ENCODE measurements at places on chromosomes 2 and 18.

DNA sequence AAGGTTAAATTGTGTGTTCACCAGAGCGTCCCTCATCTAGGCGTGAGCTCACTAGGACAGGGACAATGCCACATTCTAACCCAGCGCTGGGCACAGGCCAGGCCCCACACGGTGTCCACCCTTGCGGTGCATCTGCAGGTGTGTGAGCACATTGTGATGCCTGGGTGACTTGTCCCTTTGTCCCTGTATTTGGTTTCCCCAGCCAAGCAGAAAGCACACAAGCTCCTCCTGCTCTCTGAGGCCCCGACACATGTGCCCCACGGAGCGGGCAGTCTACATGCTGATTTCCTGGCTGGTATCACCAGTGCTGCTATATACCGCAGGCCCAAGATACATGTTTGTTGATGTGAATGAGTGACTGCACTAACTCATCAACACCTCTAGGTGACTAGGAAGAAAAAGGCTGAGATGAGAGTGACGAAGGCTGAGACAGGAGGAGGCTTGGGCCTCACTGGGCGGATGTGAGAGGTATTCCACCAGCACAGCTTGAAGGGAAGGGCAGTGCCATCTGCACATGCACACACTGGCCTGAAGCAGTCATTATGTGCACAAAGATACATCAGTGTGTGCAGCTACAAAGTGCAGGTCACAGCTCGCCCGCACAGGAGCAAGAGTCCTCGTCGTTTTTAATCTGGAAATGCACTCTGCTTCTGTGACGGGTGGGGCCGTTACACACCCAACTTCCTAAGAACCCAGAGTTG lies 205.9 kb downstream of the EIPR1 start:
- no peak for DNase-seq

GRCh38 chr2:163132850-163133249 lies 294.3 kb upstream of the KCNH7 start:
- no peak for DNase-seq

DNA sequence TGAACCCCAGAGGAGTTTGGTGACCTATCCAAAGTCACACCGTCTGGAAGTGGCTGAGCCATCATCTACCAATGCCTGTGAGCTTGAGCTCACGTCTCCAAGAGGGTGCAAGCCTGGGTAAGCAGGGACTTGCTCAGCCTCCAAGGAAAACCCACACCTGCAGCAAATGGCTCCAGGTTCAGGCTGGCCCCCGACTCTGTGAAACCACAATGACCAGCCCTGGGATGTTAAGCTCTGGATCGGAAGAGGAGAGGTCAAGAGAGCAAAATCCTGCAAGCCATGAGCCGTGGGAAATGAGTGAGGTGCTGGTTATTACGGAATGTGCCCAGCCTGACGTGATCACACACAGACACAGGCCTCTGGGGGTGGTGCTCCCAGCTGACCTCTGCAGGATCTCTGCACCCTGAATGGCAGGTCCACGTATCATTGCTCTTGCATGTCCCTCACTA lies 94.1 kb upstream of the OTOS start:
- no peak for DNase-seq

DNA sequence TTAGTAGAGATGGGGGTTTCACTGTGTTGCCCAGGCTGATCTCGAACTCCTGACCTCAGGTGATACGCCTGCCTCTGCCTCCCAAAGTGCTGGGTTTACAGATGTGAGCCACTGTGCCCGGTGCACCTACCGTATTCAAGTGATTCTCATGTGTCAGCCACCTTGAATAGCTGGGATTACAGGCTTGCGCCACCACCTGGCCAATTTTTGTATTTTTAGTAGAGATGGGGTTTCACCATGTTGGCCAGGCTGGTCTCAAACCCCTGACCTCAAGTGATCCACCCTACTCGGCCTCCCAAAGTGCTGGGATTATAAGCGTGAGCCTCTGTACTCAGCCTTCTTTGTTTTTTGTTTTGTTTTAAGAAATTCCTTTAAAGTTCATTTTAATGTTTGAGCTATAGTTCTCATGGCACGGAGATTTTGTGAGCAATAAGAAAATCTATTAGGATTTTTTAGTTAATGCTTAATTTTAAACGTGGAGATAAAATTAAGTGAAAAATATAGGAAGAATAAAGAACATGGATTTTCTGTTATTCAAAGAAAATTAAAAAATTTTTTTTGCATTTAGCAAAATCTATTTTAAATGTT lies 242.6 kb downstream of the PHLPP1 start:
- DNase-seq: peak; percentile 89

DNA sequence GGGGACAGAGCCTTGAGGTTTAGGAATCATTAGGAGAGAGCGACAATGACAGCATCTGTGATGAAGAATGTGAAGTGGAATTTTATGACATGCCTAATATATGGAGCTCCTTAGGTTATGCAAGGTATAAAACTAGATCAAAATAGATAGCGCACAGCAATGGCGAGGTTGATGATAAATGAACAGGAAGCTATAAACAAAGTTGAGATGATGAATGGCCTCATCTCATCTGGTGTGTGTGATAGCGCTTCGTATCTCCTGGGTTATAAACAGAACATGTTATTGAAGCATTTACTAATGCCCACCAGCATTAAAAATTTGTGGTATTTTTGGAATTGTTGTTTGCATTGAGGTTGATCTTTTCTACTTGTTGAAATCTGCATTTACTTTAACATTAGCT lies 231.5 kb downstream of the LTBP1 start:
- DNase-seq: no peak

- DNase-seq: peak; percentile 73
Measured at GRCh38 chr2:85584354-85584856, at the start of gene VAMP5. Gene VAMP5 (plus strand): TSS chr2:85584431. CDS start chr2:85584491, 60 bp downstream.

- DNase-seq: peak; percentile 61
Measured at GRCh38 chr18:59783138-59783537, 85.9 kb upstream of the CCBE1 start.

DNA sequence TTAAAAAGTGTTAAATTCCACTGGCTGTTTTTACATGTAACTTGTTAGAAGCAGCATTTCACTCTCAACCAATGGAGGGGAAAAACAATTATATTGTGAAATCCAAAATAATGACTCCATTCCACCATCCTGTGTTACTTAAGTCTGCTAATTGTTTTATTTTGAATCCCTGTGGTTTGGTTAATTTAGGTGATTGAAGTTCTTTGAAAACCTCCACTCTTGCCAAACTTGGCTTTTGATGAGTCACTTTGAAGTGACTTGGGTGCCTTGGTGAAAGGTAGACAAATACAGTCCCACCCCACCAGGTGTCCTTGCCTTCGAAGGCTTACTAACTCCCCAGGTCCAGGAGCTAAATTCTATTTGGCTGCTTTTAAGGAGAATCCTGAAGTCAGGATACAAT lies 1303.8 kb upstream of the NRXN1 start:
- DNase-seq: no peak

DNA sequence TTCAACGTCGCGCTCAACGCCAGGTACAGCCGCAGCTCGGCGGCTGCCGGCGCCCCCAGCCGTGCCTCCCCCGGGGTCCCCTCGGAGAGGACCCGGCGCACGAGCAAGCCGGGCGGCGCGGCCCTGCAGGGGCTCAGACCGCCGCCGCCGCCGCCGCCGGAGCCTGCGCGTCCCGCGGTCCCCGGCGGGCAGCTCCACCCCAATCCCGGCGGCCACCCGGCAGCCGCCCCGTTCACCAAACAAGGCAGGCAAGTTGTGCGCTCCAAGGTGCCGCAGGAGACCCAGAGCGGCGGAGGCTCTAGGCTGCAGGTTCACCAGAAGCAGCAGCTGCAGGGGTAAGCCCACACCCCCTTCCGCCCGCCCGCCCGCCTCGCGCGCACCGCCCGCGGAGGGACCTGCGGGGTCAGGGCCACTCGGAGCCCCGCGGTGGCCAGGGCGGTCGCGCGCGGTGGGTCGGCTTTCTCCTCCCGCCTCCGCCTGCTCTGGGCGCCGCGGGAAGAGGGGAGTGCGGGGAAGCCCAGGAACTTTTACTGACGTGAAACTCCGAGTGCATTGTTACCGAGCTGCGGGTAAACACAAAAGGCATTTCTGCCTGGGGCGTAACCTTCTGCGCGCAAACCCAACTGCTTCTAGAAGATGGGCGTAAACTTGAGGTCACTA lies 861 bp downstream of the LTBP1 start:
- DNase-seq: peak; percentile 83

DNA sequence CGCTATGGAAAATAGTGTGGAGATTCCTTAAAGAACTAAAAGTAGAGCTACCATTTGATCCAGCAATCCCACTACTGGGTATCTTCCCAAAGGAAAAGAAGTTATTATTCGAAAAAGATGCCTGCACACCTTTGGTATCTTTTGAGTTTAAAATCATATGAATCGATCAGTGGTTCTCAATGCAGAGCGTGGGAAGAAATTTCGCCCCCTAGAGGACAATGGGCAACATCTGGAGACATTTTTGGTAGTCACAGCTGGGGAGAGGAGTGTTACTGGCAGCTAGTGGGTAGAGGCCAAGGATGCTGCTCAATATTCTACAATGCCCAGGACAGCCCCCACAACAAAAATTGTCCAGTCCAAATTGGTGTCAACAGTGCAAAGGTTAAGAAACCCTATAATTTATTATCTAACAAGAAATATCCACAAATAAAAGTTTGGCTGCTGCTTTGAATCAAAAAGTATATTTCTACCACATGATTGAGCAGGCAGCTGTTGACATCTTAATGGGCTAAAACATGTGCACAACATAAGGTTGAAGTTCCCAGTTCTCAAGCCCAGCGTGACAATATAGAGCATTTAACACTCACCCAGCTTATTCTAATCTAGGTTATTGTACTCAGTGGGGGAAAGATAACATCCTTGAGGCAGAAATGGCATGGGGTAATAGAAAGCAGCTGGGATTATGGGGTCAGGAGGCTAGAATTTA lies 425.7 kb downstream of the LRATD1 start:
- peak; percentile 63 for DNase-seq

DNA sequence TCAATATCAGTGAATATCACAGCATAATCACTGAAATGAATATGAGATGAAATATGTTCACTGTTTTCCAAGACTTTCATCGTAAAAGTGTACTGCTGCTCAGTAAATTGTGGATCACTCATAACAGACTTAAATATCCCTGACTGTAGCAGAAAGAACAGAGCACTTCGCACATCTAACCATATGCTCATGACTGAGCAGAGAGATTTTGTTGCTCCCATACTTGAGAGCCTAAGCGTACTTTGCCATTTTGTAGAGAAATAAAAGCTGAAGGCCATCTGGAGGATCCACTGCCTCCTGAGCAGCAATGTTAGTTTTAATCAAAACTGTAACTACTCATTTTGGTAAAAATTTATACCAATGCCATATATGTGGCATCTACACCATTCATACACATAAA lies 243.5 kb downstream of the STK39 start:
- DNase-seq: no peak

DNA sequence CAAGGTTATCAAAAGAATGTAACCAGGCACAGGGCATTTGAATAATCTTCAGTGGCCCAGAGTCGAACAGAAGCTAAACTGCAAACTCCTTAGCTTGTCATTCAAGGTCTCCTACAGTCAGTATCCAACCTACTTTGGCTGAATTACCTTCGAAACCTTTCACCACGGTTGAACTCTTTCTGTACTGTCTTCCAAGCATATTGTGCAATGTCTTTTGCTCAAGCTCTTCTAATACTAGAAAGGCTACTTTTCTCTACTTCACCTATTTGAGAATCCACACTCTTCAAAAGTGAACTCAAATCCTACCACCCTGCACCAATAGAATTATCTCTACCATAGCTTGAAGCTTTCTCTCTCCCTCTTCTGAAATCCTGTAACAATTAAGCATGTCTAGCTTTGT lies 142.9 kb downstream of the NR4A2 start:
- no peak for DNase-seq

- no peak for DNase-seq
Measured at GRCh38 chr2:9708683-9709538, 78.1 kb upstream of the YWHAQ start.

- no peak for DNase-seq
Measured at GRCh38 chr2:232697807-232698110, 628 bp downstream of the GIGYF2 start.

- no peak for DNase-seq
Measured at GRCh38 chr18:22559414-22560274, 141.9 kb upstream of the CTAGE1 start.

DNA sequence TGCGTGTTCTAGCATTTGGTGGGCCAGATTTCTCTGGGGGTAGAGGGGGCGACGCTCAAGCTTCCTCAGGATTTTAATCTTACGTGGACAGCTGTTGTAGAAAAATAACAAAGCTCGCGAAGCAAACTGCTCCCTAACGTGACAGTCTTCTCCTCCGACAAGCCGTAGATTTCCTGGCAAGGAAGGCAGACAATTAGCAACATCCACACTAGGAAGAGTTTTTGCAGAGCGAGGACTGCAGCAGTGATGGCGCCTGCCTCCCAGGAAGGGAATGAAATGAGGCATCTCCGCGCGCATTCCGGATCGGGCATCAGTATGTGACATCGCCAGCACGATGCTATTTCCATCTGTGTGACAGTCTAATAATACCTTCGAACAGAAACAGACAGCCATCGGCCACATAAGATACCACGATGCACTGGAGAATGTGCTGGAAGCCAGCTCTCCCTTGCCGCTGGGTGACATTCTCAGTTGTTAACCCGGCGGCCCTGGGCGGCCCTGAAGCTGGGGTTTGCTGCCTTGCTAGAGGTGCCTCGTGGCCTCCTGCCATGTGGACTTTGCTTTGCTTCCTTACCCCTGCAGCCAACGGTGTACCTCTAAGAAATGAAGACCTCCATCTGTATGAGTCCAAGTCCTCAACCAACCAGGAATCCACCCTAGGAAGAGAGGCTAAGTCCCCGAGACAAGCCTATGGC lies 101.8 kb upstream of the AGAP1 start:
- DNase-seq: no peak

DNA sequence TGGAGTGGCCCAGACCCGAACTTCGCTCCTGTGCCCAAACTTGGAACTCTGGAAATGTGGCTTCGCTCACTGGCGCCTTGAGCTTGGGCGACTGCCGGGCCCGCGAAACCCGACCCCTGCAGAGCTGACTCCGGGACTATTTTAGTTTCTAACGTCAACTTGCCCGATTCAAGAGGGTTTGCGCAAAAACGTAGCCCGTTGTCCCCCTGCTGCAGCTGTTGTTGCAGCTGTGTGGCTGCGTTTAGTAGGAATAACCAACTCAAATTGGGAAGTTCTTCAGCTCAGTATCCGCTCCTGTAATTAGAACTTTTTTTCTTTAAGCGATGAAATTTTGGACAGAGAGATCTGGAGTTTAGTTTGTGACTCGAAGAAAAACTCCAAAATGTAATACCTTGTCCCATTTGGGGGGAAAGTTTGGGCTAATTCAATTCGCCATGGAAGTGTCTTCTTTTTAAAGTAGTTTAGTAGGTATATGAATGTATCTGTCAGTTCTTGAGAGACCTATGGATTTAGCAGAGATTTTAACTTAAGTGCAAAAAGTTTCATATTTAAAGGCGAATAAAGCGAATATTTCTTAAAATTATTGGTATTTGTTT lies 559 bp downstream of the MYL12A start:
- no peak for DNase-seq

- DNase-seq: no peak
Measured at GRCh38 chr2:201377218-201377617, 20.1 kb upstream of the FLACC1 start.

GRCh38 chr18:48167897-48168253 lies 237.4 kb upstream of the SMAD2 start:
- DNase-seq: no peak

GRCh38 chr2:197161774-197162173 lies 148.8 kb downstream of the ANKRD44 start:
- DNase-seq: no peak

Data from activated CD4-positive, alpha-beta T cell treated with anti-CD3 and anti-CD28 coated beads, Interleukin-2, amount 10 ng/mL, durations not matched to agents 24 days and 14 days (primary cell).